Cerebellar nuclear complex (tissue), 1 donor: ENCODE measurements at places on chromosomes 1 and 21.

DNA sequence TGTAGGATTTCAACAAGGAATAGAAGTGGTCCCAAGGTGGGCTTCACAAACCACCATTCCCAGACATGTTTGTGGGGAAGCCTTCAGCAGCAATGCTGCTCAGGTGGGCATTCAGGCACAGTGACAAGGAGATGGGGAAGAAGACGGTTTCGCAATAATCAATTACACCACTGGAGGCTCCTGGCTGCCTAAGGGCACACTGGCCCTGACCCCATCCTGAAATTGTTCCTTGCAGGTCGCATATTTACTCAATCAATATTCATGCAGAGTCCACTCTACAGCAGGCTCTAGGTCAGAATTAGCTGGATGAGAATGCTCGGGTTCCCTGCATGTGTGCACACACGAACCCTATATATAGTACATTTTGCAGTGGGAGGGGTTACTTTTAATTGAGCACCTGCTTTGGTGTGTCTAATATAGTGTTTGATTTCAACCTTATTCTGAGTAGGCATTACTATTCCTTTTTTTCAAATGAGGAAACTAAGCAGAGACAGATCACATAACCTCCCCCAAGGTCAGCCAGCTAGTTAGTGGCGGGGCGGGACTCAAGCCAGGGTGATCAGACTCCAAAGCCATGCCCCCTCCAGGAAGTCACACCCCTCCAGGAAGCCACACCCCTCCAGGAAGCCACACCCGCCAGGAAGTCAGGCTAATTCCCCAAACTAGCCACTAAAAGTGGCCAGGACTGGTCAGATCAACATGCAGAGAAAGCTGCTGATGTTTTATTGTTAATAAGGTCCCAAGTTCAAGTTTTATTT is 106.5 kb downstream of the HLCS start:
- no peak for DNase-seq

GRCh38 chr1:225626698-225627097 is 26.2 kb downstream of the ENAH start:
- DNase-seq = no peak

DNA sequence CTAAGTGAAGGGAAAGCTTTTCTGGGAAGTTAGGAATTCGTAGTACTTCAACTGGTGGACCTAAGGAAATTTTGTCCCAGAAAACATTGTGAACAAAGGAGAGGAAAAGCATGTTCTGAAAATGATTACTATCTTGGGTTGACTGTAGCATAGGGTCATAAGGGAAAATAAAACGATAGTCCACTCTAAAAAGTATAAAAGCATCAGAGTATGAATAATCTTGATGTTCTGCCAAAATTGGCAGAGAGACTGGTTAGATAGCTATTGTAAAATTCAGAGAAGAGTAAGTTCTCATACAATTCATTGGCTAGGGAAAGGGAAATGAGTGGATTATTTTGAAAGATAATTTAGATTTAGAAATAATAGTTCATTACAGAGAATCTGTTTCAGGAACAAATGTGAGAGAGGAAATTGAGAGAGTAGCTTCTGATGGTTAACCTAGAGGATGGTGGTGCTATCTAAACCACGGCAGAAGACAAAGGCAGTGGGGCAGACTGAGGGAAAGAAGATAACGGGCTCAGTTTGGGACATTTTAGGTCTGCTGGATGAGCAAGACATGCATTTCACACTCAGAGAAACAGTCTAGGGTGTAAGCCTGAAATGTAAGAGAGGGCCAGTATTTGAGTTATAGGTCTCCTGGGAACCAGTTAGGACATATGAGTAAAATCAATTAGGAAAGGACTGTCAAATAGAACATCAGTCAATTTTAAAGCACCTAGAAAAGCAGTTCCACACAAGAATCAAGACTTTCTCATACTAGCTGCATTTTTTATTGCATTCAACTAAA is 799.3 kb upstream of the CXADR start:
- no peak for DNase-seq

GRCh38 chr1:180066150-180066549 is 88.5 kb upstream of the QSOX1 start:
- no peak for DNase-seq

- DNase-seq = no peak
Measured at GRCh38 chr1:109547463-109548320, 723 bp upstream of the GNAI3 start.

DNA sequence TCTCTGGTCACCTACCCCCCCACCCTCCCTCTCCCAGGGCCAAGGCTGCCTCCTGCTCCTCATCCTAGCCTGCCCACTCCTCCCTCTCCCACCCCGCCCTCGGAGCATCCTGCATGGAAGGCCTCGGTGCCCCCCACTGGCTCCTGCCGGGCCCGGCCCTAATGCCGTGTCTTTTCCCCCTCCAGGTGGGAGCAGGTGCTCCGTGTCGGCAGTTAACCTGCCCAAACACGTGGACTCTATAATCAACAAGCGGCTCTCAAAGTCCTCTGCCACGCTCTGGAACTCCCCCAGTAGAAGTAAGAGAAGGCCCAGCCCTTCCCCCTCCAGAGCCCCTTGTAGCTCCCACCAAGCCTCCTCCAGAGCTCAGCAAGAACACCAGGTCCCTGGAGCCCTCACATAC is 18.8 kb downstream of the MAP7D1 start:
- no peak for DNase-seq

DNA sequence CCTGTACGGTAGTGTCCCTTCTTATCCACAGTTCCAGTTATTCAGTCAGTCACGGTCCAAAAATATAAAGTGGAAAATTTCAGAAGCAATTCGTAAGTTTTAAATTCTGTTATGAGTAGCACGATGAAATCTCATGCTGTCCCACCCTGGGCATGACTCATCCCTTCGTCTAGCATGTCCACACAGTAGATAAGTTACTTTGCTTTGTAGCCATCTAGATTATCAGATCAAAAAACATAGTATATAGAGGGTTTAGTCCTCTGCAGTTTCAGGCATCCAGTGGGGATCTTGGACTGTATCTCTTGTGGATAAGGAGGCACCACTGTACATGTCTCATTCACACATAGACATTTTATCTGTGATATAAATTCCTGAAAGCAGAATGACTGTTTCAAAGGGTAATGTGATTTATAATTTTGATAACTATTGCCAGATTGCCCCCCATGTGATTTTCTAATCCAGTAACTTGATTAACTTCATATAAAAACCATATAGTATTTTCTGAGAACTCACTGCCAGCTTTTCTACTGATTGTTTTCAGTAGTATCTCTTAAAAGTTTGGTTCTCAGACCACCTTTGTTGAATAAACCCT is 143.3 kb downstream of the DYRK1A start:
- DNase-seq = no peak

- no peak for DNase-seq
Measured at GRCh38 chr1:198102454-198102827, 54.4 kb upstream of the NEK7 start.

DNA sequence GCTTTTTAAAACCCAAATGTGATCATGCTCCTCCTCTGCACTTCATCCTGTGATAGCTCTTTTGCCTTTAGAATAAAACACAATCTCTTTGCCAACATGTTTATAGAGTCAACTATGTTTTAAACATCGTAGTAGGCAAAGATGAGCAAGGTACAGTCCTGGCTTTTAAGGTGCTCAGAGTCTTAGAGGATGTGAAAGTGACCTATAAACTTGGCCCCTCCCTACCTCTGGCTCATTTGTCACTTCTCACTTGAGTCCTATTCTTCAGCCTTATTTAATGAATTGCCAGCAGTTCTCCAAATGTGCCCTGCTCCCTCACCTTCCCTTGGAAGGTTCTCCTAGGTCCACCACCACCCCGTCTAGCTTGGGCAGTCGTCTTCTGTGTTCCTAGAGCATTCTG is 617.0 kb upstream of the NR5A2 start:
- no peak for DNase-seq

DNA sequence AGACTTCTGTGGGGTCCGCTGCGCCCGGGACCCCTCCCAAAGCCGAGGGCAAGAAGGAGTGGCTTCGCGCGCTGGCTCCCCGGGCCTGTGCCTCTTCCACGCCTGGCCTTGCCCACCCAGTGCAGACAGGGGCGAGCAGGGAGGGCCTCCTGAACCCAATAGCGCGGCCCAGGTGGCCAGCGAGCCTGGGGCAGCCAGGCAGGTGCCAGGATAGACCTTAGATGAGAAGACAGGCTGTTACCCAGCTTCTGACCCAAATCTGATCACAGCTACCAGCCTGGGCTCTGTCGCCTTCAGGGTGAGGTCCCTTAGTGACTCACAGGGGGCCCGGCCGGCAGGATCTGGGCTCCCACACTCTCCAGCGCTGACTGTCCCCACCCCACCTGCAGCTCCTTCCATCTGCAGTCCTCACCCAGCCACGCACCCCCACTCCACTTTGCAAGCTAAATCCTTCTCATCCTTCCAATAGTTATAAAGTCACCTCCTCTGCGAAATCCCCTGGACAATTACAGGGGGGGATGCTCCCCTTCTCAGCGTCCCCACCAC is 9.6 kb downstream of the CLEC20A start:
- DNase-seq = no peak

DNA sequence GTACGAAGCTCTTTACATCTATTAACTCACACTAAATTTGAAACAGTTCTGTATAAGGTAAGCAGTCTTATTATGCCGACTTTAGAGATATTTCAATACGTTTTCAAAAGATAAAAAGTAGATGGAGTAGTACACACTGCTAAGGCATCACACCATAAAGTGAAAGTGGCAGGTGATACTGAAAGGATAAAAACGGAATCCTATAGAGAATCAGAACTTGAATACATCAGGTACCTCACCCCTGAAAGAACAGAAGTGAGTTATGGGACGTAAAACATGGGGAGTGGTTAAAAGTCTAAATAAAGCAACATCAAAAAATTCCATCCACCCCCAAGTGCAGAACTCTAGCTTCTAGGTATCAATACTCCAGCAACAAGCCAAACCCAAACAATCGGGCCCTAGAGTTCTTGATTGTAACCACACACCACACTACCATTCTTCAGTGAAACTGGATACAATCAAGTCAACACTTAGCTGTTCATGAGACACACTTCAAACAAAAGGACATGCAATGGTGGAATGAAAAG is 142.6 kb downstream of the SMYD3 start:
- DNase-seq = no peak

- DNase-seq = no peak
Measured at GRCh38 chr1:230175163-230175747, 108.2 kb downstream of the GALNT2 start.

DNA sequence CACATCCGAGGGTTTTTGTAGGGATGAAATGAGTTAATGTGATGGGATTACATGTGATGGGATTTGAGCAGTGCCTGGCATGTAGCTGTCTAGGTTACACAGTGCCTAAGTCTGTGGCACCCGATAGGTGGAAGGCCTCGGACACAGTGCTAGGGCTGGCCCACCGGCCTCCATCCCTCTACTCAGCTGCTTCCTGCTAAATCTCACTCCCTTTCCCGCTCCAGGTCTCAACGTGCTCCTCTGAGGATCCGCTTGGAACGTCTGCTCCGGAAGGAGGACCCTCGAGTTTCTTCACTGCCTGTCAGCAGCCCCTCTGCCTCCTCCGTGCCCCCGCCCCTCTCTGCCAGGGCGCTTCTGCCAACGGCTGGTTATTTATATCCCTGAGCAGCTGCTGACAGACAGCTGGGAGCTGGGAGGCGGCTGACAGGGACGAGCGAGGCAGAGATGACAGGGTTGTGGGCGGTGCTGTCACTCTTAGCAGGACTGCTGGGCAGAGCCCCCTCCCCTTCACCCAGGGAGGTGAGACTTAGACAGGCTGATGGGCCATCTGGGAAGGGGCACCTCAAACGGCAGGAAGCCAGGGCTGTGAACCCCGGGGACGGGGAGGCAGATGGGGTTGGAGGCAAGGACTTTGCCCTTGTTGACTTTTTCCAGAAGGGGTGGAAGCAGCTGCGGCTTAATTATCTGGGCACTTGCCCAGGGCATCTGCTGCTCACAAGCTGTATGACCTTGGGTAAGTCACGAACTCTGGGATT is 26.6 kb upstream of the LRRN2 start:
- no peak for DNase-seq

- no peak for DNase-seq
Measured at GRCh38 chr1:218752126-218752525, 407.0 kb downstream of the TGFB2 start.

GRCh38 chr1:144551107-144551542 is 41.6 kb upstream of the PPIAL4F start:
- no peak for DNase-seq

GRCh38 chr1:198269646-198269940 is 112.8 kb downstream of the NEK7 start:
- DNase-seq = no peak

- no peak for DNase-seq
Measured at GRCh38 chr21:14239281-14239680, 23.3 kb downstream of the RBM11 start.

GRCh38 chr1:214296860-214297745 is 16.1 kb downstream of the SMYD2 start:
- DNase-seq = no peak

DNA sequence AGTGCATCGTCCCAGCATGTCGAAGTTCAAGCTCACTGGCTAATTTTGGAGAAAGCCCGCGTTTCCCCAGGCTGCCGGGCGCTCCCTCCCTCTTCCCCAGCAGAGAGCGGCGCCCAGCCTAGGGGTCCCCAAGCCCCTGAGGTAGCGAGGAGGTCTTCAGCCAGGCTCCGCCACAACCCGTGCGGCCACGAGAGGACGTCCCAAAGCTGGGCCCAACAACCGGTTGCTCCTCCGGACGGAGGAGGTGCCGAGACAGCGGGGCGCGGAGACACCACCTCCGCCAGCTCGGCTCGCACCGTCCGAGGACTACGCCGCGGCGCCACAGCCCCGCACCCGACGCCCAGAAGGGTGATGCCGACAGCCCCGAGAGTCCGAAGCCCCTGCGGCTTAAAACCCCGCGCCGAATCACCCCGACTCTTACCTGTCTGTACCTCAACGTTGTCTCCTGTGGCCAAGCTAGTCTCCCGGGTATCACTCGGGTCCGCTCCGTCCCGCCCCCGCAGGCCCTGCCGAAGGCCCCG is at the start of gene DENND2C:
Gene DENND2C (minus strand): TSS at position 488 of the 521 bp plus-strand sequence. CDS start 44,065 bp downstream, outside the sequence.
- no peak for DNase-seq

DNA sequence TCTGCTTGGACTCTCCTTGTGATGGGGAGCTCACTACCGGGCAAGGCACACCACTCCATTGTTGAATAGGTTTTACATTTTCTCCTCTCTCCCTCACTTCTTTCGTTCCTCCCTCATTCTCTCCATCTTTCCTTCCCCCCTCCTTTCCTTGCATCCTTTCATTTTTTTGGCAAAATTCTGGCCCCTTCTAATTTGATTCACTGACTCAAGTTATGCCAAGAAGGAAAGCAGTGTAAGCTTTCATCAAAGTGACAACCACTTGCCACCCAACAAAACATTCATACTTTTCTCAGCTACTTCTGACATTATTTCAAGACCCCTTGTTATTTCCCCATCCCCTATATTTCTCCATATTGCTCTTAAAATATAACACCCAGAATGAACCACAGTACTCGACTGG is 68.4 kb downstream of the CACNA1E start:
- no peak for DNase-seq

DNA sequence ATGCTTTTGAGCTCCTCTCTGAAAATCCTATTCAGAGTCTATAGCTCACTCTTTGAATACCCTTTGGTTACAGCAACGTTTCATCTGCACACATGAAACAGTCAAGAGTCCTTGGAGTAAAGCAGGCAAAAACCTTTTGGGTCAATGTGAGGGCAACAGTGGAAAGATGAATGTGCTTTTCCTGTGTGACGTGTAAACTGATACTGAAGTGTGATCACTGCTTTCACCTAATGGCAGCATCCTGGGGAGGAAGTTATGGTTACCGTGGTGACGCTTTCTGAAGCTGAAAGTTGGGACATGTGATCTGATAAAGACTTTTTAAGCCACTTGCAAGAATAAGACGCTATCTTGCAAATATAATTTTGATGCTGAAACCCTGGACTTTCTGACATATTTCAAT is 160.0 kb downstream of the SEC16B start:
- no peak for DNase-seq
